ENCODE measurements at places on chromosomes 6 and 20.

DNA sequence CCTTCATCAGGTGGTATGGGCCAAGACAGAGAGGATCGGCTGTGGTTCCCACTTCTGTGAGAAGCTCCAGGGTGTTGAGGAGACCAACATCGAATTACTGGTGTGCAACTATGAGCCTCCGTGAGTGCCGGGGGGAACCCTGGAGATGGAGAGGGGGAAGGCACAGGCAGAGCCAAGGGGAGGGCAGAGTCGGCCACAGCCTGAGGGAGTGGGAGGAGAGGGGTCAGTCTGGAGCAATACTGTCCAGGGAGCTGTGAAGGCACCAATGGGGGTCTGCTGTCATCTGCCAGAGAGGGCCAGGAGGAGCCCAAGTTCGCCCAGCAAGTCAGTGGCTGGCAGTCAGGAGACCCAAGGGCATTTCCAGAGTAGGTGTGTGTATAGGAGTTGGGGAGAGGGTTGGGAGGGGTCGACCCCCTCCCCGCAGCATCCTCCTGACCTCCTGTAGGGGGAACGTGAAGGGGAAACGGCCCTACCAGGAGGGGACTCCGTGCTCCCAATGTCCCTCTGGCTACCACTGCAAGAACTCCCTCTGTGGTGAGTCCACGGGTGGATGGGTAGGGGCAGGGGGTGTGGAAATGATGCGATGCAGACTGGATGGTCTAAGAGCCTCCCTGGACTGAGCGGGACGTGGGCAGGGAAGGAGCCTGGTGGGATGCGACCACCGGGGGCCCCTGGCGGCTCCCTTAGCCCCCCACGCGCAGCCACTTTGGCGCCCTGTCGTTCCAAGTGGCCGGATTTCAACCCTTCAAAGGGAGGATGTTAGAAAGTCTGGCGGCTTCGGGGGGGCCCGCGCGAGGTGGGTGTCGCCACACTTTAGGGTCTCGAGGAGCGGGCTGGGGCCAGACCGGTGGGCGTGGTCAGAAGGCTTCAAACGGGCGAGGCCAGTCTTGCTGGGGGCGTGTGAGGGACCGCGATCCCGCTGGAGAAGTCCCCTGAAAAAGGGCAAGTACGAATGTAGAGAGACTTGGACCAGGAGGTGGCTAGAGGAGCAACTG is 7.2 kb downstream of the PI16 start:
- DNase-seq, result no peak

GRCh38 chr6:30600451-30600961 is 16.5 kb downstream of the PPP1R10 start:
- no peak for DNase-seq

- DNase-seq, result no peak
Measured at GRCh38 chr20:10496465-10496864, 61.4 kb downstream of the SLX4IP start.

DNA sequence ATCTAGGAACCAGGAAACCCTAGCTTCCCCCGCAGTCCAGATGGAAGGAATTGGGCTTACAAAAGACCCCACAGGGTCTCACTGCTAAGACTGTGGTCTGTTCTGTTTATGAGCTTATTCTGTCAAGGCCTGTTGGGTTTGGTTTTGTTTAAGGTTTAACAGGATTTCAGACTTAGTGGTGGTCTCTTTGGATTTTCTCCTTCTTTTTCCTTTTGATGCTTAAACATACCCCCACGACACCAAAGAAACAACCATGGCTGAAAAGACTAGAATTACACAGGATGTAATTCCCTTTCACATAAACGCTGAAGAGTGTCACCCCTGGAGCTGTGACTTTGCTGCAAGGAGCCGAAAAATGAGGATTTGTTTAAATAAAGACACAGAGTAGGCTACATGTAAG is 408.6 kb downstream of the PREX1 start:
- no peak for DNase-seq

DNA sequence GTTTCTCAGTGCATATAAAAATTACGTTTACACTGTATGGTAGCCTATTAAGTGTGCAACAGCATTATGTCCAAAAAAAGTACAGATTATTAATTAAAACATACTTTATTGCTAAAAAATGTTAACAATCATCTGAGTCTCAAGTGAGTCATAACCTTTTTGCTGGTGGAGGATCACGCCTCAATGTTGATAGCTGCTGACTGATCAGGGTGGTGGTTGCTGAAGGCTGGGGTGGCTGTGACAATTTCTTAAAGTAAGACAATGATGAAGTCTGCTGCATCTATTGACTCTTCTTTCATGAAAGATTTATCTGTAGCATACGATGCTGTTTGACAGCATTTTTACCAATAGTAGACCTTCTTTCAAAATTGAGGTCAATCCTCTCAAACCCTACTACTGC is 155.1 kb downstream of the BTBD9 start:
- no peak for DNase-seq

DNA sequence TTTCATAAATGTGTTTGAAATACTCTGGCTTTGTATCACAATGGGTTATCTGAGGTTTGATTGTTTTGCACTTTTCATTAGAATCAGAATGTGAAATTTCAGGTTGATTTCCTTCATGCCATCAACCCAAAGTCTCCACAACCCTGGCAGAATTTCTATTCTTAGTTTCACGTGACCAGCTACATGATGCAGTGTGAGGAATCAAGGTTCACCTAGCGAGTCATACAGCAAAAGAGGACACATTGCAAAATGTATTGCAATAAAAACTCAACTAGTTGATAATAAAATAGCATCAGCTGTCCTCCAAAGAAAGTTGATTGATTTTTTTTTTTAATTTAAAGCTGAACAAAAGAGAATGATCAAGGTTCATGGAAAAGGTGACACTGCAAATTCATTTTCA is 2.2 kb downstream of the HAO1 start:
- DNase-seq, result no peak

- no peak for DNase-seq
Measured at GRCh38 chr6:39369987-39370386, 47.5 kb upstream of the KCNK16 start.

GRCh38 chr20:53322651-53323050 is 271.0 kb downstream of the ZNF217 start:
- DNase-seq, result no peak

- DNase-seq, result no peak
Measured at GRCh38 chr20:37096415-37097041, 731 bp upstream of the RBL1 start.

GRCh38 chr6:45921691-45922281 is 93.9 kb downstream of the CLIC5 start:
- no peak for DNase-seq

- DNase-seq, result no peak
Measured at GRCh38 chr6:98695091-98695801, 139.1 kb upstream of the POU3F2 start.

- no peak for DNase-seq
Measured at GRCh38 chr6:113680301-113680700, 176.8 kb upstream of the MARCKS start.

- peak; percentile 50 for DNase-seq
Measured at GRCh38 chr6:158536891-158537798, 22.7 kb upstream of the TMEM181 start.

GRCh38 chr20:34895465-34895864 is 19.1 kb downstream of the ACSS2 start:
- DNase-seq, result no peak

DNA sequence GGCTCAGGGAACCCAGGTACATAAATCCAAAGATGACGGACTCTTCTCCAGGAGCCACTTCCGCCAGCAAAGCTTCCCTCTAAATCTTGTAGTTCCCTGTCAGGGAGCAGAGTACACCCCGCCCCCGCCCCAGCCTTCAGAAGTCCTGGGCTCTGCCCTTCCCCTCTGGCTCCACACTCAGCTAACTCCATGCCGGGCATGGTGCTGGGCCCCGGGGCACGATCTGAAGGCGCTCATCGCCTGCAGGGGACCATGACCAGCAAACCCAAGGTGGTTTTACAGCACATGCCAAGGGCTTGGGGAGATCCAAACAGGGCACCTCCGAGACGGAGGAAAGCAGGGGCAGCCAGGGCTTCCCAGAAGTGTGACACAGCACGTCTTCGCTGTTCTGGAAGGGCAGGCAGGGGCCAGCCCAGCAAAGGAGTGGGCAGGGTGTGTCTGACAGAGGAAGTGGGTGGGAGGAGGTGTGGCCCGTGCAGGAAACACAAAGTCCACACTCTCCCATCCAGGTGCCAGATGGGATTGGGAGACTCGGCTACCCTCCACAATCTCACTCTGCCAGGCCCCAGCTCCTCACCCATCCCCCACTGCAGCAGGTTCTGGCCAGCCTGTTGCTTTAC is 41.6 kb upstream of the SLC22A2 start:
- DNase-seq, result no peak

DNA sequence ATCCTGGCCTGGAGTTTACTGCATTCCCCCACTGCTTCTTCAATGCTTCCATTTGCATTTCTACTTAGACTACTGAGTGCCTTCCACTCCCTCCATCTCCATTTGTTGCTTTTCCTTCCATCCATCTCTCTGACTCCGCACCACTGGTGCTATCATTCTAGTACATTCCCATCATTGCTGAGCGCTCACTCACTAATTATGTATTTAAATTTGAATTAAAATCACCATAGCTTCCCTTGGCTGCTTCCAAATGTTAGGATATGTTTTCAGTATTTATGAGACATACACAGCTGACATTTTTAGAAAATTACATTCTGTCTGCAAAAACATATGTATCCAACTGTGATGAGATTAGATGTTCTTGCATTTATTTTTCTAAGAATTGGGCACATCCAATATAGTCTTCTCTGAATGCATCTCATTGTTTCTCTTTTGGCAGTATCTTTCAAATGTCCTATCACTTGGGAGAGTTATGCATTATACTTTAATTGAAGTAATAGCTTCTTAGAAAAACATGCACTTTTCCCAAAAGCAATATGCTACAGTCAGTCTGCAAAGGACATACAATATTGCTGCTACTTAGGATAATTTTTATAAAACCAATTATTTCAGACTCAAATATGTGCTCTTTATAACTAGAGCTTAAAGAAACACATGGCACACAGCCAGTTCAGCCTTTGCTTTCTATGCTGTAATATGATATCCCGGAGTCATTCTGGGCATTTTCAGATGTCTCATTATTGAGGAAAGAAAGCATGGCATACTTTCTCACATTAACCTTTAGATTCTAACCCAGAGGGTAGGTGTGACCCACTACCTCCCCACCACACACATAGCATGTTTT is 12.1 kb upstream of the COL21A1 start:
- no peak for DNase-seq
